ENCODE measurements at places on chromosomes 4 and X. TPM values are rescaled to one million over a fixed set of nuclear protein-coding genes. Genes with fewer than 3 reads are reported as not detected.
A peak's percentile ranks its signal among the peaks of the same experiment; 100 is the strongest.

DNA sequence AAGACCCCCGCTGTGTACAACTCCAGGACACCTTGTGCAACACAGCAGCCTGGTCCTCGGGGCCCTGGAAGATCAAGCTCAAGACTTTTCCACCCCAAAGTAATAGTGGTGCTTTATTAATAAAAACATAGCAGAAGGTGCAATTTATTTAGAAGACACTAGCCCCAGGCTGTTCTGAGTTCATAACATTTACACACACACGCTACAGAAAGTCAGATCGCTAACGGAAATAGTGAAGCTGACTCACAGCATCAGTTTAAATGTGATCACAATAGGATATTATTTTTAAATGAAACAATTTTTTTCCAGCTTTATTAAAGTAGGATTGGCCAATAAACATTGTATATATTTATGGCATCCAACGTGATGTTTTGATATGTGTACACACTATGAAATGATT, 141.0 kb downstream of the STK32B start:
- no peak for DNase-seq

- DNase-seq: peak; percentile 28
These were observed 39.5 kb downstream of the TMEM165 start for GRCh38 chr4:55435141-55435841.

Gene TENM3
- 1.3 TPM for total RNA-seq

DNA sequence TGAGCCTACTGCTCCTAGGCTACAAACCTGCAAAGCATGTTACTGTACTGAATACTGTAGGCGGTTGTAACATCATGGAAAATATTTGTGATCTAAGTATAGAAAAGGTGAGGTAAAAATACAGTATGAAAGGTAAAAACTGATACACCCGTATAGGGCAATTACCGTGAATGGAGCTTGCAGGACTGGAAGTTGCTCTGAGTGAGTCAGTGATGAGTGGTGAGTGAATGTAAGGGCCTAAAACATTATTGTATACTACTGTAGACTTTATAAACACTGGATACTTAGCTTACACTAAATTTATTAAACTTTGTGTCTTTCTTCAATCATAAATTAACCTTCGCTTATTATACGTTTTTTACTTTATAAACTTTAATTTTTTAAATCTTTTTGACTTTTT, 3.7 kb downstream of the KIF4A start:
- DNase-seq: peak; percentile 53

Gene DUSP9
- total RNA-seq: 0.77 TPM

Gene AMOT
- total RNA-seq: not detected

Gene USP17L22
- total RNA-seq: not detected

Gene CPLX1
- not detected for total RNA-seq

DNA sequence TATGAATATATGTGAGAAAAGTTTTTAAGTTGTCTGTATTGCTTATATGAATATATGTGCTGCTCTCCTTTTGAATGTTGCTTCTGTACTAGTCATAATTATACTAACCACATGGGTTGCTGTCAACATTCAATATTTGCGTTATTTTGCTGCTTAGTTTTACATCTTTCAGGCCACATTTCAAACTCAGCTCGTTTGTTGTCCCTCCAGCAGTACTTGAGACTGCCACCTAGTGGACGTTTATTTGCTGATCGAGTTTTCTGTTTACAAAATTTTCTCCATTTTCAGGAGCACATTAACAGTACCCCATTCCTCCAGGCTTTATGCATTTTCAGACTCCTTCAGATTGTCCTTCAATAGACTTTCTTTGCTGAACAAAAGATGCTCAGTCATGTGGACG, 75.8 kb downstream of the NUDT11 start:
- peak; percentile 29 for DNase-seq

DNA sequence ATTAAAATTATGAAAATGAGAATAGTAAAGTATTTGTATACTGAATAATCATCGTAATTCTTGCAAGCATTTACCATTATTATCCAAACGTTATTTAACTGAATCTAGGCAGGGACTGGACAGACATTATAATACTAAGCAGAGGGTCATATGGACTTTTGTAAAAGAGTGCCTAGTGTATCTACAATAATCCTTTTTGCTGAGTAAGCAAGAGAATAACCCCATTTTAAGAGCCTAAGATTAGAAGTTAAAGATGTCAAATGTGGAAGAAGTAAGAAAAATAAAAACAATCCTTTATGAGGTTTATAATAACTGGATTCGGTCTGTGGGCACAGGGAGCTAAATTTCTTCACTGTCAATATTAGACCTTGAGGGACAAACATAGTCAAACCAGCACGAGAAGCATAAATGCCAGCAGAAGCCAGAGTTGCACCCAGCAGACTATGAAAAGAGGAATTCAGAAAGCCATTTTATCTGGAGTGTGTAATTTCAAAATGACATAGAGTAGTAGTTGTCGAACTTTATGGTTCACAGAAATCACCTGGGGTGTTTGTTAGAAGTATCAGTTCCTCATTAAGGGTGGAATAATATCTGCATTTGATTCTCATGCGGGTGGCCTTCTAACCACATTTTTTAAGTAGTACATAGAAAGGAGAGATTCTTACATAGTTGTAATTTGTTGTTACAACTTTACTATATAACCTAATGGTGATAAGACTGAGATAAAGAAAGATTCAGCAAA, 39.7 kb upstream of the DCLK2 start:
- DNase-seq: no peak

DNA sequence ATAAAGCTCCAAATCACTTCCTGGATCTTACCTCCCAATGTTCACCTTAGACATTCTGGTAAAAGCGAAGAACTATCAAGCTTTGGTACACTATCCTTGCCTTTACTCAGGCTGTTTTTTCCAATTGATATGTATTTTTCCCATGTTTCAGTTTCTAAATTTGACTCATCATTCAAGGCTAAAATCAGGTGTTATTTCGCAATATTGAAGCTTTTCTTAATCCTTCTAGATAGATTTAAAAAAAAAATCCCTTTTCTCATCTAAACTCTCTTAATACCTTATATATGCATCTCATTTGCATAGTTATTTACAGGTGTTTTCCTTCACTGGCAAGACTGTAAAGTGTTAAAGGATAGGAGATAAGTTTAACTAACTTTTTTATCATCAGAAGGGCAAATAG, 608.1 kb upstream of the FAM241A start:
- no peak for DNase-seq

- DNase-seq: no peak
These were observed 39.3 kb downstream of the RNF212 start for GRCh38 chr4:1074077-1074476.

- DNase-seq: no peak
These were observed 213.0 kb upstream of the NHS start for GRCh38 chrX:17161991-17162390.

GRCh38 chr4:53847965-53848364, 216.4 kb downstream of the CHIC2 start:
- no peak for DNase-seq

DNA sequence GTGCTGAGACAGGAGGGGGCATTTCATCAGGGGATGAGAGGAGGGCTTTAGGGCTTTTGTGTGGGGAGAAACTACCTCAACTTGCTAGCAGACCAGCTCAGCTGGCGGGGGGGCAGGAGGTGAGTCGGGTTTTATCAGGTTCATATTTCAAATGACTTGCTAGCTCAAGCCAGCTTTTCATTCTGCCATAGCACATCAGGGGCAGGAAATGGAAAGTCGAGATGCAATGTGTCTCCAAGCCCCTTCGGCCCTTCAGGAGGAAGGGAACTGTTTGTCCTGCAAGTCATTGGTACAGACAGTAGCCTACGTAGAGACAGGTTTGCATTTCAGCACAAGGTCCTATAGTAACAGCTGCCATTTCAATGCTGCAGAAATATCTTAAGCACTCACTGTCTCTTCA, 194.1 kb downstream of the PTTG2 start:
- DNase-seq: no peak

- no peak for DNase-seq
These were observed 125.6 kb upstream of the TTC29 start for GRCh38 chr4:147071209-147071740.

Gene SCML1
- total RNA-seq: 4.0 TPM

Gene DAPP1
- 31.3 TPM for total RNA-seq

GRCh38 chr4:184408021-184408683, 66.2 kb downstream of the IRF2 start:
- peak; percentile 87 for DNase-seq

GRCh38 chr4:70712604-70713452, 8.9 kb upstream of the RUFY3 start:
- peak; percentile 22 for DNase-seq

DNA sequence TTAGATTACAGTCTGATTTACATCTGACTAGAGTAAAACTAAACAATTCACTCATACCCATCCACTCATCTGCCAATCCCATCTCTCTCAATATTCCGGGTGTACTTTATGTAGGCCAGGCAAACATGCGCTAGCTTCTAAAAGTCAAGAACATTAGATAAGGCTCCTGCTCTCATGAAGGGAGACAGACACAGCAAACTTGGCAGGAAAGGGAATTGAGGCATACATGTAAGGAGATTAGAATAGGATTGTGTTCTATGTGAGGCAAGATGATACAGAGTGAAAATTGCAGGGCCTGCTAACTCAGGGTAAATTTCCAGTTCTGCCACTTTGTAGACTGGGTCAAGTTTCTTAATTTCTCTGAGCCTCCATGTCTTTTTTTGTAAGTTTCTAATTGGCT, 135.8 kb downstream of the CDS1 start:
- DNase-seq: no peak

GRCh38 chr4:155017426-155017825, 191.0 kb upstream of the NPY2R start:
- peak; percentile 4 for DNase-seq

DNA sequence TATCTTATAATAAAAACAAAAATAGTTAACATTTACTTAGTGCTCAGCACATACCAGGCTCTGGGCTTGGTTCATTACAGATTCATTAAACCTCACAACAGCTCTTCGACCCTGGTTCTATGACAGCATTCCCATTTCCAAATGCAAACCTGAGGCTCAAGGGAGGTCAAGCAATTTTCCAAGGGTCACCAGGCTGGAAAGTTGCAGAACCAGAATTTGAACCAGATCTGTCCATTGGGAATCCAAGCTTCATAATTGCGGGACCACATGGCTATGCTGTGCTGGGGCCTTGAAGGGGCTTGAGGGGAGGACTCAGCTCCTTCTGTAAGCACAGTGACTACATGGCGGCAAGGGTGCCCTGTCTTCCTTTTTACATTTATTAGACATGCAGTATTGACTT, 197.3 kb upstream of the LNX1 start:
- no peak for DNase-seq

Gene RIPPLY1
- 0.13 TPM for total RNA-seq

Gene CNGA1
- total RNA-seq: 1.6 TPM

Gene KCNIP4
- total RNA-seq: 1.4 TPM

Gene FOXR2
- not detected for total RNA-seq

- DNase-seq: no peak
These were observed 161.6 kb upstream of the SPRY1 start for GRCh38 chr4:123234955-123235354.

DNA sequence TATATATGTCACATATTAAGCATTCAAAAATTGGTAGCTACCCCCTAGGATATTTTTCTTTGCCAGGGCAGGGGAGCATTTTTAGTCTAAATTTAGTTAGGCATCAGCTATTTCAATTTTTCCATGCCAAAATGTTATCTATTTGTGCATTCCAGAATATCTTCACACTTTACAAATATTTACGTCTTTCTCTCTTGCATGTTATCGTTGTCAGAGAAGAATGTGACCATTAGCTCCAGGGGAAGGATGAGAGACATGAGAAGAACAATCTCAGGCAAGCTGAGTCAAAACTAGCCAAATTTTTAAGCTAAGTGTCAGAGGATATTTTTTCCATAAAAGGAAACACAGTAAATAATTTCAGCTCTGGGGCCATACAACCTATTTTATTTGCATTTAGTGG, 885.0 kb upstream of the EPHA5 start:
- DNase-seq: peak; percentile 67

GRCh38 chr4:111046811-111047210, 423.9 kb upstream of the PITX2 start:
- DNase-seq: no peak

- DNase-seq: peak; percentile 75
These were observed 3.3 kb upstream of the RPS4X start for GRCh38 chrX:72280321-72280845.

Gene HGFAC
- total RNA-seq: not detected

Gene MCF2
- 0.13 TPM for total RNA-seq

Gene ENAM
- not detected for total RNA-seq

Gene TRIML1
- 0.26 TPM for total RNA-seq

Gene IL13RA1
- 25.0 TPM for total RNA-seq

GRCh38 chr4:878796-879728, 53.1 kb downstream of the GAK start:
- no peak for DNase-seq

DNA sequence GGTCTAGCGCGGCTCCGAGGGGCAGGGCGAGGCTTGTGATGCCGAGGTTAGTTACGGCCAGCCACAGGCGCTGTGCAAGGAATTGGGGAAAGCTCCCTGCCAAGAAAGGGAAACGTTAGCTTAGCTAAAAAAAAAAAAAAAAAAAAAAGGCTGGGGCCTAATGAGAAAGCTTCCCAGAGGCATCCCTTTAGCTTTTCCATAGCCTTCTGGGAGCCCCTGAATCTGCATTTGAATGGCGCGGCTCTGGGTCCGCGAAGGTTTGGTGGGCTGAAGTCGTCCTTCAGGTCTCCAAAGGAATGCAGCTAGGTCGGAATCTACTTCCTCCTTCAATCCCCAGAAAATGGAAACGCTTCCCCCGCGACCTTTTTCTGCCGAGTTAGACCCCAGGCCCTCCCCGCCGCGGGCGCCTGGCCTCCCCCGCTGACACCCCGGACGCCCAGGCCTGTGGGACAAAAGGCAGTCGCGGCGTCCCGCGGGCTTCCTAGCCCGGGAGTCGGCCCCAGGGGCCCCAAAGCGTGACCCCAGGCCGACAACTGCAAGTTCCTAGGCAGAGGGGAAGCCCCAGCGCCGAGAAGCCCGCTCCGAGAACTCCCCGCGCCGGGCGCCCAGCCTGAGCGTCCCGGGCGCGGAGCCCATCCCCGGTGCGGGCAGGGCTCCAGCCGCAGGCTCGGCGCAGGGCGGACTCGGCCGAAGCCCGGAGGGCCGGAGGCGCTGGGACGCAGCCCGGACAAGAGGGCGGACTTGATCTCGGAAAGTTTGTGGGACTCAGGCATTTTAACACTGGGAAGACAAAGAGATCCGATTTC, 605 bp upstream of the FAT1 start:
- DNase-seq: no peak

Gene DGKK
- not detected for total RNA-seq

DNA sequence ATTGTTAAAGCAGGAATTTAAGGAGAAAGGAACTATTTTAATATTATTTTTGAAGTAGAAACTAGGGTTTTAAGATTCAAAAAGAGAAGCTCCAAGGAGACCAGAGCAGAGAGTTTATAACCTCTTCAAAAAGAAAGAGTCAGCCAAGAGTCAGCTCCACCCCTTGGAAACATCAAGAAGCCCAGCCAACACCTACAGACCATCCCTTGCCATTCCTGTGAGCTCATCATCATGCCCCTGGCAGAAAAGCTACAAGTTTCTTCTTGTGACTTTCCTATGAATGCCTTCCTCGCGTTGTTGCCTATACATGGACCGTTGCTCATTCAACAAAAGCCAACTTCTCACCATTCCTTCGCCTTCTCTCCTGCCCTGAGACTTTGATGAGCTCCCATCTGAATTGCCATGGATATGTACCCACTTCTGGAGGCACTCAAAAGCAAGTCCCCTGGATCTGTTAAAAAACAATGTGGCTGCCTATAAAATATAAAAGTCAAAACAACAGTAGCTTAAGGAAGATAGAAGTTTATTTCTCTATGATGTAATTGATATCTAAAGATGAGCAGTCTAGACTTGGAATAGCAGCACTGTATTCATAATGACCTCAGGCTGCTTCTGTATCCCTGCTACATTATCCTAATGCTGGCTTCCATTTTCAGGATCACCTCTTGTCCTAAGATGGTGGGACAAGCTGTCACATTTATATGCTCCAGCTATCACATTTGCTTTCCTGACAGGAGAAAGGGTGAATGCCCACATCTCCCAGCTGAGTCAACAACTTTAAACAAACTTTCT, 20.3 kb downstream of the PLRG1 start:
- peak; percentile 95 for DNase-seq
